Activated CD4-positive, alpha-beta memory T cell treated with anti-CD3 and anti-CD28 coated beads for 36 hours (primary cell): ENCODE measurements at places on chromosomes 4 and X. TPM values are rescaled to one million over a fixed set of nuclear protein-coding genes. Genes with fewer than 3 reads are reported as not detected.

The SRPX gene
- total RNA-seq = 0.24 TPM

- H3K27ac ChIP-seq = no peak overlapping the region
- no peaks in the 10 kb centered on the region for H3K27me3 ChIP-seq
- no peak for DNase-seq
- no peak overlapping the region for H3K4me3 ChIP-seq
These were observed 254.4 kb upstream of the CXXC4 start for GRCh38 chr4:104749062-104749461.

DNA sequence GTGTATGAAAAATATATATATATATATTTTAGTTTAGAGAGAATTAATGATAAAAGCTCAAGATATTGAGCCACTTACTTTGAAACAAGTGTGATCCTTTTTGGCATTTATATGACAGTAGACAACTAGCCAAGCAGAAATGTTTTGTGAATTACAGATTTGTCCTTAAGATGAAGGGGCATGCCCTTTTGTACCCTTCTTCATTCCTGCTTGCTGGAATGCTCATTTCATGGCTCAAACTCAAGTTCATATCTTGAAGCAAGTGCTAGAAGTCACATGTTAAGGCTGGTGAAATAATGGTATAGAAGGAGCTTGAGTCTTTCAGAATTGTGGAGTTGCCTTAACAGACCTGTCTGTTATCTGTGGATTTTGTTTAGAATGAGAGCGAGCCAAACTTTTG lies 203.0 kb downstream of the BMPR1B start:
- no peak for DNase-seq
- H3K27ac ChIP-seq = no peak overlapping the region
- H3K4me1 ChIP-seq = no peaks in the 10 kb centered on the region
- no peaks in the 10 kb centered on the region for H3K27me3 ChIP-seq
- H3K36me3 ChIP-seq = no peaks in the 10 kb centered on the region
- no peak overlapping the region for H3K4me3 ChIP-seq

DNA sequence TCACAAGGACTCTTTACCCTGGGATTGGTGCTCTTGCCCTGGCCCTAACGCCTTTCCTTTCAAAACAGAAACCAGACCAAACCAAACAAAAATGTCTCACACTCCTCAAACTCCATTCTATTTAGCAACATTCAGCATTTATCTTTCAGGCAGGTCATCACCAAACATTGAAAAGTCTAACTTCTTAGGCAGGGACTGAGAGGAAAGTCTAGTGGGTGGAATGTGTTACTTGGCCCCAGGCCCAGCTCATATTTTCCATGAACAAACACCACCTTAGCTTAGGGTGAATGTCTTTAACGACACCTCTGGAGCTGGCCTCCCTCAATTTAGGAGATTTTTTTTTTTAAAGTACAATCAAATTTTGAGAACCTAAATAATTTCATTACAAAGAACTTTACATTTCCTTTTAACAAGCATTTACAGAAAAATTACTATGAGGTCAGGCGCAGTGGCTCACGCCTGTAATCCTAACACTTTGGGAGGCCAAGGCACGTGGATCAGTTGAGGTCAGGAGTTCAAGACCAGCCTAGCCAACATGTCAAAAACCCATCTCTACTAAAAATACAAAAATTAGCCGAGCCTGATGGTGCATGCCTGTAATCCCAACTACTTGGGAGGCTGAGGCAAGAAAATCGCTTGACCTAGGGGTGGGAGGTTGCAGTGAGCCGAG lies 10.2 kb upstream of the N4BP2 start:
- H3K27me3 ChIP-seq = no peaks in the 10 kb centered on the region
- no peak overlapping the region for H3K4me3 ChIP-seq
- peaks cover 5% of the 10 kb centered on the region for H3K4me1 ChIP-seq
- DNase-seq = peak; percentile 69
- peak overlapping the region; percentile 73 for H3K27ac ChIP-seq

GRCh38 chr4:34861666-34862065 lies 1382.6 kb downstream of the ARAP2 start:
- no peak for DNase-seq
- H3K27ac ChIP-seq = no peak overlapping the region
- H3K36me3 ChIP-seq = no peaks in the 10 kb centered on the region
- no peaks in the 10 kb centered on the region for H3K27me3 ChIP-seq

DNA sequence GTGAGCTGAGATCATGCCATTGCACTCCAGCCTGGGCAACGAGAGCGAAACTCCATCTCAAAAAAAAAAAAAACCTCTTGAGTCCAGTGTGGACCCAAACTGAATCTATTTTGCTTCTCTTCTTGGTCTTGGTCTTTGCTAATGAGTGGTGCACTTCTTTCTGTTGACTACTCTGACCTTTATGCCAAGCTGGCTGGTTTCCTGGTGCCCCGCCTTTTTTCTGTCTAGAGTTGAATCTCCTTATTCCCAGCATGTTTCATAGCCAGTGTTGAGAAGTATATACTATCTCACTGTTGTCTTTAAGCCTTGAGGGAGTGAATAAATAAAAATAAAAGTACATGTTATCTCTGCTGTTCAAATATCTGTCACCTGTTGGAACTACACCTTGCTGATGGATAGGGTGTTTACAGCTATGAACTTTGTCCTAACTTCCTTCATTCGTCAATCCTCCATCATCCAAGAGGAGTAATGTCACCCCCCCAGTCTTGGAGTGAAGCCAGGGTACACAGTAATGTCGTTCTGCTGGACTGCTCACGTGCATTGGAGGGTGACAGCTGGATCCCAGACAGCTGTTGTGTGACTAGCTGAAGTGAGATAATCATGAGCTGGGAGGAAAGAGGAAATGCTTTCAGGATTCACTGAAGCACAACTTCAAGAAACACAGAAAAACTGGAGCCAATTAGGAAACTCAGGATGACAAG lies 99.3 kb upstream of the PRKG2 start:
- H3K4me1 ChIP-seq = no peaks in the 10 kb centered on the region
- H3K27ac ChIP-seq = no peak overlapping the region
- no peaks in the 10 kb centered on the region for H3K27me3 ChIP-seq
- DNase-seq = no peak
- H3K4me3 ChIP-seq = no peak overlapping the region

The SMIM31 gene
- not detected for total RNA-seq

DNA sequence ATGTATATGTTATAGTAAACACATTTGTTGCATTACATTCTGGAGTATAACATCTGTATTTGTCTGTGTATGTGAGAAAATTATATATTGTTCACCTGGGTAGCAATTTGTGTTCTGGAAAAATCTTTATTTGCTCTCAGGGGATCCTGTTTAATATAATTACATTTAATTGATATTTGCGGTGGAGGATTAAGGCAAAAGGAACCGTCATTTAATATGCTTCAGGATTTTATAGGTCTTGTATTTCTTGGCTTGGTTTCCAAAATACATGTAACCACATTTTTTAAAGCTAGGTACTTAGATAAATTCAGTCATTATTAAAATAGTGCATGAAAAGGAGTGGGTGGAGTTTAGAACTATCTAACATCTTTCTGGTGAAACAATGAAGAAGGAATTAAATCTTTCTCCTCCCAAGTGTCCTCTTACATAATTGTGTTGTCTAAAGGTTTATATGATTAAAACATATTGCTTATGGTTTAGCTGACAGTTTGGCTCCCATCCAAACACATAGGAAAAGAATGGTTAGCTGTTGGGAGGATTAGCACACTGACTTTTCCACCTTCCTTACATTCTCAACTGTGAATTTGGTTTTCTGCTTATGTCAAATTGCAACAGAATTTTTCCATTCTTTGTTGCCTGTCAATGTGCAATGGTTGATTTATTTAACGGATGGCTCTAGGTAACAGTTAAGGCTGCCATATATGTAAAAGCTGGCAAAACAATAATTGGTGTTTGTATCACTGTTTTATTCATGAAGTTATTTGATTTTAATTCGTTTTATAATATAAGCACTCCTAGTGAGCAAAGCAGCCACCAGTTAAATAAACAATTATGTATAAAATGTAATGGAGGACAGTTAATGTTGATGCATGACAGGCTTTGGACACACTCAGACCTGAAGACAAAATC lies 250.8 kb upstream of the SFRP2 start:
- no peak overlapping the region for H3K27ac ChIP-seq
- no peak overlapping the region for H3K4me3 ChIP-seq
- peaks cover 3% of the 10 kb centered on the region for H3K27me3 ChIP-seq
- H3K36me3 ChIP-seq = no peaks in the 10 kb centered on the region
- no peak for DNase-seq

DNA sequence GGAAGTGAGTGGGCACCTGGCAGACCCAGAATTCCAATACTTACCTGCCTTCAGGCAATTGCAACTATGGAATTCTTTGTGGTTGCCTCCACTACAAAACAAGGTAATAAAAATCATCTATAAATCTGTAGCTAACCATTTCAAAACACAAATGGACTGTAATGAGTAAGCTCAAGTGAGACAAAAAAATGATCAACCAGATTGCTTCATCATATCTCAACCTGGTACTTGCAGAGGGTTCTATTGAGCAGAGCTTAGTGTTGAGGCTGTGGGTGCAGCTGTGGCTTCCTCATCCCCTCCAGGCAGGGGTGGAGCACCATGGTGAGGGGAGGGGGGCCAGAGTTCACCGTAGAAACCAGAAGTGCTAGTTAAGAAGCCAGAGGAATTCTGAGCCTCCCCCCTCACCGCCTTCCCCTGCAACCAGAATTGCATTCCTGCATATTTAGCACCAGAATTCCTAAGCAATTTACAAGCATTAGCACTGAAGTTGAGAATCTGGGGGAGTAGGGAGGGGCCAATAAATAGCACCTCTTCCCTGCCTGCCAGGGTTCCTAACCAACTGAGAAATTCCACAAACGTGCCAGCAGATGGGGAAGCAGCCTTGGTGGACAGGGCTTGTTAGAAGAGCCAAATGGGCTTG lies 11.5 kb downstream of the CTAG1A start:
- DNase-seq = peak; percentile 25
- no peaks in the 10 kb centered on the region for H3K36me3 ChIP-seq
- peaks cover 7% of the 10 kb centered on the region for H3K4me1 ChIP-seq
- H3K4me3 ChIP-seq = no peak overlapping the region
- H3K27me3 ChIP-seq = no peaks in the 10 kb centered on the region

The ASMT gene
- 0.52 TPM for total RNA-seq

GRCh38 chr4:37978248-37978924 lies 18.2 kb downstream of the PTTG2 start:
- peaks cover 31% of the 10 kb centered on the region for H3K4me1 ChIP-seq
- peak overlapping the region; percentile 75 for H3K4me3 ChIP-seq
- no peaks in the 10 kb centered on the region for H3K36me3 ChIP-seq
- peak; percentile 42 for DNase-seq
- H3K27me3 ChIP-seq = no peaks in the 10 kb centered on the region

DNA sequence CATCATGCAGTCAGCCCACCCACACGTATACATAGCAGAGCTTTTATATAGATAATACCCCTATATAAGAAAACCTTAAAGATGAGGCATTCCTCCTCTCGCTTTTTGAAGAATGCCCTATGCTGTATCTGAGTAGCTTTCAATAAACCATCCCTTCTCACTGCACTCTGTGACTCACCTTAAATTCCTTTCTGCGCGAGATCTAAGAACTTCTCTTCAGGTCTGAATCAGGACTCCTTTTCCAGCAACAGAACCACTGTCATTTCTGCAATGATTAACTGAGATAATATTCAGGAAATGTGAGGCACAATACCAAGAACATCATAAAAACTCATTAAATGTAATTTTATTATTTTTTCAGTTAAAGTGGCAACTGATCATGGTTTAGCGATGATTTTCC lies 76.4 kb upstream of the DCLK2 start:
- no peak overlapping the region for H3K27ac ChIP-seq
- no peaks in the 10 kb centered on the region for H3K36me3 ChIP-seq
- no peak for DNase-seq
- H3K27me3 ChIP-seq = no peaks in the 10 kb centered on the region

GRCh38 chr4:115720611-115721010 lies 607.2 kb upstream of the NDST4 start:
- no peak overlapping the region for H3K4me3 ChIP-seq
- no peaks in the 10 kb centered on the region for H3K4me1 ChIP-seq
- no peak overlapping the region for H3K27ac ChIP-seq

The SOWAHB gene
- total RNA-seq = not detected

DNA sequence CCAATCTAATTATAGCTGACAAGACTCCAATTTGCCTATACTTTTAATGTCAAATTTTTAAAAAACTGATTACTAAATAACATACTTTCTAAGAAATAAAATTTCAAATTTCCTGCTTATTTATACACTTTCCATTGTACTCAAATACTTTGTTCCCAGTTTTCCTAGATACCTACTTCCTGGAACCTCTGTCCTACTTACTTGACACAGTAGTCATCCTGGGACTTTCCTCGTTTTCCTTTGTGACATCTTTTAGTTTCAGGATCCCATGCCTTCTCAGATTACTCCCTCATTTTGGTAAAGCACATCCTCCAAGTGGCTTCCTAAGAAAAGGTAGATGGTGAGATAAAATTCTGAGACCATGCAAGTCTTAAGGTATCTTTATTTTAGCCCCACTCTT lies 13.3 kb upstream of the FAM184B start:
- H3K4me1 ChIP-seq = peaks cover 5% of the 10 kb centered on the region
- DNase-seq = no peak
- peaks cover 26% of the 10 kb centered on the region for H3K36me3 ChIP-seq
- no peak overlapping the region for H3K27ac ChIP-seq
- H3K27me3 ChIP-seq = no peaks in the 10 kb centered on the region

The SPP1 gene
- total RNA-seq = 0.45 TPM

DNA sequence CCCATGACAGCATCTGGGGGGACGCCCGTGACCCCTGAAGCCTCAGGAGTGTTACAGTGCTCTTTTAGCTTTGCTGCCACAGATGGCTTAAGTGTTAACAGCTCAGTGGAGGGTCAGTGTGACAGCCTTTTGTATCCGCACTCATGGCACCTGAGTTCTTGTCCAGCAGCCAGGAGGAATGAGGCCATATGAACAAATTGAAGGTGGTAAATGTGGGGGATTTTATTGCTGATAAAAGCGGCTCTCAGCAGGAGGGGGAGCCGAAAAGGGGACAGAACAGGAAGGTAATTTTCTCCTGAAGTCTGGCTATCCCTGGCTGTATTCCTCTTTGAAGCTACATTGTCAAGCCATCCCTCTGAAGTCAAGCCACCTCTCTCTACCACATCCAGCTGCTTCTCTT lies 441.0 kb downstream of the RAPGEF2 start:
- no peaks in the 10 kb centered on the region for H3K27me3 ChIP-seq
- H3K4me1 ChIP-seq = no peaks in the 10 kb centered on the region
- H3K4me3 ChIP-seq = no peak overlapping the region
- no peak overlapping the region for H3K27ac ChIP-seq
- no peaks in the 10 kb centered on the region for H3K36me3 ChIP-seq
